Heart left ventricle (tissue), 16 donors: ENCODE measurements at places on chromosomes 1 and 21. TPM values are rescaled to one million over a fixed set of nuclear protein-coding genes. Genes with fewer than 3 reads are reported as not detected.

DNA sequence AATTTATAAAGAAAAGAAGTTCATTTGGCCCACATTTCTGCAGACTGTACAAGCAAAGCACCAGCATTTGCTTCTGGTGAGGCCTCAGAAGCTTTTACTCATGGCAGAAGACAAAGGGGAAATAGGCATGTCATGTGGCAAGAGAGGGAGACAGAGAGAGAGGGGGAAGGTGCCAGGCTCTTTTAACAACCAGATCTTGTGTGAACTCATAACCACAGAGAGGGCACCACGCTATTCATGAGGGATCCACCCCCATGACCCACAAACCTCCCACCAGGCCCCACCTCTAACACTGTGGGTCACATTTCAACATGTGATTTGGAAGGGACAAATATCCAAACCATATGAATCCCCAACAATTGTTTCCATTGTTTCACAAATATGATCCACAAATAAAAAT lies 467.9 kb downstream of the SIPA1L2 start:
- DNase-seq = no peak

DNA sequence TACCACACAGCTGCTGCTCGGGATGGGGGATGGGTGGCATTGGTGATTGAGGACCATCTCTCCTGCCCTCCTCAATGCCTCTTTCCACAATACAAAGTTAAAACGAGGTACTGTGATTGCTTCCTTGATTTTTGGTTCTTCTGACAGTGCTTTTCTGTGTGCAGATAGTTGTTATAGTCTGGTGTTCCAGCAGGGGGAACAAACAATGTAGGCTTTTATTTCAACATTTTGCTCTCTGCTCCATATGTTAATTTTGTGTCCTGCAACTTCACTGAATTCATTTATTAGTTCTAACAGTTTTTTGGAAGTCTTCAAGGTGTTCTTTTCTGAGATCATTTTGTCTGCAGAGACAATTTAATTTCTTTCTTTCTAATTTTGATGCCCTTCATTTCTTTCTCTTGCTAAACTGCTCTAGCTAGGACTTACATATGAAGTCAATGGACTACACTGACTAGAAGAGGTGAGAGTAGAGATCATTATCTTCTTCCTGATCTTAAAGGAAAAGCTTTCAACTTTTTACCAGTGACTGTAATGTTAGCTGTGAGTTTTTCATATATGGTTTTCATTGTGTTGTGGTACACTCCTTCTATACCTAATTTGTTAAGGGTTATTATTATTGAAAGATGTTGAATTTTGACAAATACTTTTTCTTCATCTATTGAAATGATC lies 45.4 kb downstream of the TNFSF18 start:
- no peak for DNase-seq

DNA sequence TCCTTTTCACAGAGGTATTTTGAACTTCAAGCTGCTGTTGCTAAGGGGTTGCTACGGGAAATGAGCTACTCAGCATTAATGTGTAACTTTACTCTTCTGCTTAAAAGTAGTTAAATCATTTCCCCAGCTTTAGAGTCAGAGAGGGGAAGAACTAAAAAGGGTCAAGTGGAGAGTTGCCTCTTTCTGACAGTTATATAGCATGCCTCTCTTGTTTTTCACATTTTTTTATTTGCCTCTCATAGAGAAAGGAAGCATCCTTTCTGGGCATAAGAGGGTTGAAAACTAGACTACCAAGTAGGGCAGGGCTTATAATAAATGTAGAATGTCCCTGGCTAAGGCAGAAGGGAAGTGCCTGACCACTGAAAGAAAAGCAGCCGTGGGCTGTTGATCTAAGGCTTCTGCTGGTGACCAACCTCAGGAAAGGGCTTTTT lies 10.1 kb upstream of the ELAVL4 start:
- DNase-seq = no peak

- no peak for DNase-seq
These were observed 3.0 kb downstream of the GPN2 start for GRCh38 chr1:26887125-26887524.

GRCh38 chr1:19613171-19613703 lies 30.9 kb upstream of the NBL1 start:
- DNase-seq = no peak

- DNase-seq = no peak
These were observed 19.7 kb downstream of the MRPL37 start for GRCh38 chr1:54219688-54220003.

DNA sequence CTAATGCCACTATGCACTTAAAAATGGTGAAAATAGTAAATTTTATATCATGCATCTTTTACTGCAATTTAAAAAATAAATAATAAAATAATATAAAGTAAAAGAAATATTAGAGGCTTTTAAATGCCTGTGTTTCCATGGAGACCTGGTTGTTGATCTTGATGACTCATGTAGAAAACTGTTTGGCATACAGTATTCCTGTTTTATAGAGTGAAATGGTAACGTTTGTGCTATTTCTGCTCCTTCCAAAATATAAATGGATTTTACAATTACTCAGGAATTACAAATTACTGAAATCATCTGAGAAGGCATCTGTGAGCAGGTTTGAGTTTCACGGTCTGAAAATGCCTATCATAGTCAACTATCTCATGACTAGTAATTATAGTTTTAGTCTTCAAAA lies 98.4 kb upstream of the USP25 start:
- no peak for DNase-seq

DNA sequence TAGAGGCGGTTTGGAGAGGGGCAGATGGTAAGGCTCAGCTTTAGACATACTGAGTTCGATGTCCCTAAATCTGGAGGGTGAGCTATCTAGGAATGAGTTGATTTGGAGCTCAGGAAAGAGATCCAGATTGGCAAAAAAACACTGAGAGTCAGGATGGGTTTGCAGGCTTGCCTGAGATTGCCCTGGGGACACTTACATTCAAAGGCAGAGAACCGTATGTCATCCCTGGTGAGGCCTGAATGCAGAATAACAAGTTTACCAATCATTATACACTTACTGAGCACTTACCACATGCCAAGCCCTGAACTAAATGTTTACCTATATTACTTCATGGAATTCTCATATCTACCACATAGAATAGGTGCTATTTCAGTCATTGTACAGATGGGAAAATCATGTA lies 27.5 kb downstream of the TFAP2E start:
- no peak for DNase-seq

The CFHR4 gene
- polyA plus RNA-seq = not detected

The RAD54L gene
- polyA plus RNA-seq = 0.30 TPM

The MAD2L2 gene
- 54.2 TPM for polyA plus RNA-seq

The CFHR3 gene
- not detected for polyA plus RNA-seq
